ENCODE measurements at places on chromosomes 4 and X.

GRCh38 chr4:7186516-7187167 is 5.7 kb upstream of the SORCS2 start:
- H3K4me1 ChIP-seq = no peaks in the 10 kb centered on the region
- no peaks in the 10 kb centered on the region for H3K27me3 ChIP-seq
- no peaks in the 10 kb centered on the region for H3K36me3 ChIP-seq
- no peak for DNase-seq
- H3K27ac ChIP-seq = no peak overlapping the region
- no peak overlapping the region for H3K4me3 ChIP-seq

DNA sequence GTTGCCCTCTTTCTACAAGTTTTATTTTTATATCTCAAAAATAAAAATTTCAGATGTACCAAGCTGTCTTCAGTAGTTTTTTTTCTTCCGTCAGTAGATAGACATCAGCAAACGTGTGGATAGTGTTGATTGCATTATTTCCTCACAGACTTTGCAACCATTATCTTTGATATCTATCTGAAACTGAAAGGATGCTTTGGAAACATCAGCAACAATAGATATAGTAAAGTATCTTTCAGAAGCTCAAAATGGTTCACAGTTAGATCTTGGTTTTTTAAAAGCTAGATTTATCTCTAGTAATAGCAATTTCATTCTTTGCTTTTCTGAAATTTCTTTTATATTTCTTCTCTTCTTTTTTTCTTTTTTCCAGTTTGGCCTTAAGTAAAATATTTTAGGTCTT is 246.9 kb upstream of the PCDH7 start:
- no peak for DNase-seq
- H3K27ac ChIP-seq = no peak overlapping the region
- no peaks in the 10 kb centered on the region for H3K36me3 ChIP-seq

- H3K27me3 ChIP-seq = no peaks in the 10 kb centered on the region
- no peaks in the 10 kb centered on the region for H3K4me1 ChIP-seq
- no peak for DNase-seq
- no peaks in the 10 kb centered on the region for H3K36me3 ChIP-seq
- H3K27ac ChIP-seq = no peak overlapping the region
Measured at GRCh38 chr4:94400191-94400590, 51.6 kb upstream of the PDLIM5 start.

DNA sequence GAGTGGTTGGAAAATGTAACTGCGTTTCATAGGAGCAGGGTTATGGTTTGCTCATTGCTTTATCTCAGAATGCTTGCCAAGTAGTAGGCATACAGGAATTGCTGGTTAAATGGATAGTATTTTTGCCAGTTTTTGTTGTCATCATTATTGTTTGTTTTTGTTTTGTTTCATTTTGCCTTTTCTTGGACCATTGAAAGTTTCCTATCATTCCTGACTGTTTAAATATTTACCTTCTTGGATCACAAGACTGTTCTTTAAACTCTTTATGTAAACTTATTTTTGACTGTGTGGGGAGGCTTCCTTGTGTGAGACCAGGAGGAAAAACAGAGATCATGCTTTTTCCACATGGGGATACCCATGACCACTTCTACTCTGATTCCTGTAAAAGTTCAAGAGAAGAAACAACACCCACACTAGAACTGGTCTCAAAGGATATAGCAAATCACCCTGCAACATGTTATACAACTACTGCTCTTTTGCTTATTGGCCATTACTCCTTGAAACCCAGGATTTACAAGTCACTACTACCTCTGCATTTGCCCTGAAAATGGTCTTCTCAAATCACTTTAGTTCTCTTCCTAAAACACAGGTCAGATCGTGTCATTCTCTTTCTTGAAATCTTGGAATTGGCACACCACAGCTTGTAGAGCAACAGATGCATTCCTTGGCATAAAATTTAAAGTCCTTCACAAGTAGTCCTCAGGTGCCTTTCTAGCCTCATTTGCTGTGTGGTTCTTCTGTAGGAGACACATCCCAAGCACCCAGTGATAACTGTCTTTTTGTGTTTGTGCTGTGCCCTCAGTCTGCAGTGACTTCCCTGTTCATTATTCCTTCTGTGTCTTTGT is 51.3 kb downstream of the FNIP2 start:
- no peaks in the 10 kb centered on the region for H3K36me3 ChIP-seq
- H3K27ac ChIP-seq = peak overlapping the region; percentile 77
- H3K4me3 ChIP-seq = no peak overlapping the region
- DNase-seq = no peak
- no peaks in the 10 kb centered on the region for H3K27me3 ChIP-seq
- peaks cover 9% of the 10 kb centered on the region for H3K4me1 ChIP-seq

- no peak overlapping the region for H3K4me3 ChIP-seq
- H3K27me3 ChIP-seq = no peaks in the 10 kb centered on the region
- no peaks in the 10 kb centered on the region for H3K36me3 ChIP-seq
Measured at GRCh38 chr4:100391863-100392262, 126.0 kb downstream of the EMCN start.

GRCh38 chrX:108322234-108322633 is 116.0 kb downstream of the COL4A6 start:
- no peaks in the 10 kb centered on the region for H3K36me3 ChIP-seq
- no peak for DNase-seq
- H3K27me3 ChIP-seq = no peaks in the 10 kb centered on the region
- no peak overlapping the region for H3K4me3 ChIP-seq
- no peak overlapping the region for H3K27ac ChIP-seq

DNA sequence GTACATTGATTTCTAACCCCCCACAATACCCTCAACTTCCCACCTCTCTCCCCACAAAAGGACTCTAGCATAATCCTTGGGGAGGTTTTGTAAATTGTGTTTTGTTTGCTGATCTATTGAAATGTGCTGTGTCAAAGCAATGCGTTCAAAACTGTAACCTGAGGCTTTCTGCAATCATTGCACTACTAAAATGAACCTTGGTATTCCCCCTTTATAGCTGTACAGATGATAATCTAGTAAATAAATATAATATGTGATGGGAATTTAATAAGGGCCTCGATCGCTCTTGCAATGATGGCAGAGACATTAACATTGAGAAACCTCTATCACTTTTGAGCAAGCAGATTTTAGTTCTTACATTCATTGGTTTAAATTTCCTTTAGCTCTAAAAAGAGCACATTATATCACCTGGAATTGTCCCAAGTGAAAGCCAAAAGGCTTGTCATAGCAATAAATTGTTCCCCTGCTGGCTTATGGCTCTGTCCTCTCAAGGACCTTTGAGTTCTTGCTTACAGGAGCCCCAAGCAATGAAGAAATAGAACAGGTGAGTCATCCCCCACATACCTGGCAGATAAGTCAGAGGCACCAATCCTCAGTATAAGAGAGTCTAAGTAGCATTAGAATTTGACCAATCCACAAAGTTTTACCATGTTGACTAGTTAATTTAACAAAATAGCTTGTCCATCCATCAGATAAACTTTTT is 18.4 kb upstream of the ACE2 start:
- no peaks in the 10 kb centered on the region for H3K27me3 ChIP-seq
- DNase-seq = no peak
- no peaks in the 10 kb centered on the region for H3K36me3 ChIP-seq
- no peaks in the 10 kb centered on the region for H3K4me1 ChIP-seq

- no peaks in the 10 kb centered on the region for H3K27me3 ChIP-seq
- H3K4me1 ChIP-seq = no peaks in the 10 kb centered on the region
- no peak overlapping the region for H3K4me3 ChIP-seq
- DNase-seq = no peak
- no peaks in the 10 kb centered on the region for H3K36me3 ChIP-seq
Measured at GRCh38 chr4:176540814-176541213, 221.0 kb downstream of the SPCS3 start.

- H3K27ac ChIP-seq = peak overlapping the region; percentile 80
- H3K4me1 ChIP-seq = no peaks in the 10 kb centered on the region
- H3K27me3 ChIP-seq = no peaks in the 10 kb centered on the region
Measured at GRCh38 chr4:87103691-87104187, 116.7 kb downstream of the KLHL8 start.

- no peaks in the 10 kb centered on the region for H3K27me3 ChIP-seq
- no peaks in the 10 kb centered on the region for H3K36me3 ChIP-seq
Measured at GRCh38 chr4:37425857-37426256, 181.3 kb downstream of the NWD2 start.

DNA sequence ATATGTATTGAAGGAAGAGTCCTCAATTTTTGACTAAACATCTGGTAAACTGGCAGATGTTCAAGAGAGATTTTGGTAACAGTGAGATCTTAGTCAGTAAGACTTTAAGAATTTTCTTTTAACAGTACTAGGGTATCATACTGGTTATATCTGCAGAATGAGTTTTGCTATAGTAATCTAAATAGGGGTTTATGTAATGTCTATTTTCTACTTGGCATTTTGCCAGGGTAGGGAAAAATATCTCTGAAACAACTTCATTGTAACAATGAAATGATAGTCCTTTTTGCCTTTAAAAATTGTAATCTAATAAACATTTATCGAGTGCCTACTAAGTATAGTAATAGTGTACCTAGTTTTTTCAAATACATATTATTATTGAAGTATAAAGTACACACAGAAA is 32.1 kb downstream of the XK start:
- H3K27me3 ChIP-seq = no peaks in the 10 kb centered on the region
- no peak for DNase-seq
- H3K36me3 ChIP-seq = no peaks in the 10 kb centered on the region
- H3K4me3 ChIP-seq = no peak overlapping the region
- H3K4me1 ChIP-seq = no peaks in the 10 kb centered on the region
- no peak overlapping the region for H3K27ac ChIP-seq

- H3K27me3 ChIP-seq = no peaks in the 10 kb centered on the region
- H3K4me1 ChIP-seq = no peaks in the 10 kb centered on the region
- no peak overlapping the region for H3K27ac ChIP-seq
- no peak for DNase-seq
- no peak overlapping the region for H3K4me3 ChIP-seq
Measured at GRCh38 chrX:85243155-85243554, 424 bp downstream of the SATL1 start.

- H3K27ac ChIP-seq = no peak overlapping the region
- no peaks in the 10 kb centered on the region for H3K36me3 ChIP-seq
- no peaks in the 10 kb centered on the region for H3K27me3 ChIP-seq
- no peak overlapping the region for H3K4me3 ChIP-seq
Measured at GRCh38 chrX:110226931-110227330, 91.0 kb downstream of the AMMECR1 start.

DNA sequence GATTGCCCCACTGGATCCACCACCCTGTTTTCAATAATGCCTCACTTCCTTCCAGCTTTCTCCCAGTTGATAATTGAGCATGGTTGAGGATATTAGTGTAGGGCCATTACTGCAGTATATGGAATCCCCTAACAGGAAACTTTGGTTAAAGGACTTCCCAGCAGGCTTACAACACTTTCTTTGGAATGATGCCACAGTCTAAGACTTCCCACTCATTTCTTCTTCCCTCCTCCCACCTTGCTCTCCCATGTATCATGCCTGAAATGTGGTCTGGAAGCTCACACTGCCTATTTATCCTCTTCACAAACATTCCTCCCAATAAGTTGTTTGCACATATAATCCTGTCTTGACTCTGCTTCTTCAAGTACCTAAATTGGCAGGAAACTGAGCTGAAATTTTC is 863.3 kb downstream of the CENPC start:
- H3K36me3 ChIP-seq = no peaks in the 10 kb centered on the region
- H3K4me3 ChIP-seq = no peak overlapping the region
- no peak for DNase-seq
- H3K4me1 ChIP-seq = no peaks in the 10 kb centered on the region

- no peaks in the 10 kb centered on the region for H3K4me1 ChIP-seq
- no peak overlapping the region for H3K4me3 ChIP-seq
- no peak overlapping the region for H3K27ac ChIP-seq
- no peak for DNase-seq
- no peaks in the 10 kb centered on the region for H3K27me3 ChIP-seq
Measured at GRCh38 chr4:37675587-37676290, 10.4 kb downstream of the RELL1 start.

GRCh38 chr4:53672873-53673272 is 81.6 kb upstream of the LNX1 start:
- no peaks in the 10 kb centered on the region for H3K27me3 ChIP-seq
- DNase-seq = no peak
- H3K36me3 ChIP-seq = no peaks in the 10 kb centered on the region
- H3K27ac ChIP-seq = no peak overlapping the region

DNA sequence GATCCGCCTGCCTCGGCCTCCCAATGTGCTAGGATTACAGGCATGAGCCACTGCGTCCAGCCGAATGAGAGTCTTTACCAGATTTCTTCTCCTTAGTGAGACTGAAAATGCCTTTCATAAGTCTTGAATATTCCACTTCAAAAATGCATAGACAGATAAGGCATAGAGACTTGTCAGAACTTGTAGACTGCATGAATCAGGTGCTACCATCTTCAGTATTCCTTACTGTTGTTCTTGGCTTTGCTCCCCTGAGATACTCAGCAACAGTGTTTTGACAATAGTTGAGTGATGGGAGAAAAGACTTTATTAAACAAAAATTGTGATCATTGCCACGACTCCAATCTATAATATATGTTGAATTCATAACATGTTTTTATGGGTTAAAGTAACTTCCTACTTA is 11.0 kb downstream of the TKTL2 start:
- H3K4me1 ChIP-seq = no peaks in the 10 kb centered on the region
- no peak overlapping the region for H3K4me3 ChIP-seq
- DNase-seq = no peak
- H3K27ac ChIP-seq = no peak overlapping the region

DNA sequence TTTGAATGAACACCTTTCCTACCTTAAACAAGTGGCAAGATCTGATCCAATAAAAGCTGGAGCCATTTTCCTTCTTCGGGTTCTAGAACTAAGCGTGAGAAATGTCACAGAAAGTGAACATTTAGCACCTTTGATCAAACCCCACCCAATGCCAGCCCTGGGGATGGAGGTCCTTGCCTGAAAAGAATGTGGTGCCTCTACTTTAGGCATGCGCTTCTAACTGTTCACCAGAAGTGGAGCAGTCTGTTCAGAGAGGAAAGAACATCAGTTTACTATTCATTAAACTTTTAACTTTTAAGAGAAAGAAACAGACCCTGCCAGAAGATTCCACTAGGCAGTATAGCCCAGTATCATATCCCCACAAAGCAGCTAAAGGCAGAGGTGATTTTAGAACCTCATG is 75.9 kb downstream of the INTS12 start:
- peaks cover 2% of the 10 kb centered on the region for H3K4me1 ChIP-seq
- no peaks in the 10 kb centered on the region for H3K36me3 ChIP-seq
- no peaks in the 10 kb centered on the region for H3K27me3 ChIP-seq
- no peak for DNase-seq
- H3K27ac ChIP-seq = no peak overlapping the region

DNA sequence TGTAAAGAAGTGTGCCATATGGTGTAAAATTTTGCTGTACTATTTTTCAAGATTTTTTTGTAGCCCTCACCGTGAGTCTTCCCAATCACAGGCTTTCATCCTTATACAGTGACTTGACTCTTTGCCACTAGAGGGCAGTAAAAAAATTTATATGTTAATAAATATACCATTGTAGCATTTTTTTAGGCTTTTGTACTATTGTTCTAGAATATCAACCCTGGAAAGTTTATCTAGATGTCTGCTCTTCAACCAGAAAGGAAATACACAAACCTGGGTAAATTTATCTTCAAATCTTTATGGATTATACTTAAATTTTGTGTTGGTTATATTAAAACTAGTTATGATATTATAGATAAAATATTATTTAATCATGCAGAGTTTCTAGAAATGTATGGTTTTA is 235.3 kb downstream of the TENM3 start:
- no peaks in the 10 kb centered on the region for H3K36me3 ChIP-seq
- no peak overlapping the region for H3K4me3 ChIP-seq
- H3K27me3 ChIP-seq = no peaks in the 10 kb centered on the region
- DNase-seq = no peak
- H3K27ac ChIP-seq = no peak overlapping the region

Measured in aorta (tissue), 5 donors.